Neural crest cell (in vitro differentiated cells): ENCODE measurements at places on chromosomes 6 and 20.
A peak's percentile ranks its signal among the peaks of the same experiment; 100 is the strongest.

DNA sequence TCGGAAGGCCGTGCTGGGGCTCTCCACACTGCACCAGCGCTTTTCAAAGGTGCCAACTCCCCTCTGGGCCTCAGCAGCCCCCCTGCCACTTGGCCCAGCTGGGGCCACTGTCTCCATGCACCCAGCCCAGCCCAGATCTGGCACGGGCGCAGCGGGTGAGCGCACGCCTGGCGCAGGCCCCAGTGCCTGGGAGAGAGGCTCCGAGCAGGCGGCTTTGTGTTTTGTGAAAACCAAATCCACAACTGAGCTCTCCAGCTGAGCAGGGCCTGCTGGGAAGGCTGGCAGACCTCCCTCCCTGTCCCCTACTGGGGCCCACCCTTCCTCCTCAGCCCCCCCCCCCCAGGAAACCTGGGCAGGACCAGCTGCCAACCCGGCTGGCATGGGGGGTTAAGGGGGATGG, 17.0 kb downstream of the MDGA1 start:
- no peak for DNase-seq

- DNase-seq: peak; percentile 29
These were observed 68.8 kb downstream of the CDC5L start for GRCh38 chr6:44456070-44456965.

DNA sequence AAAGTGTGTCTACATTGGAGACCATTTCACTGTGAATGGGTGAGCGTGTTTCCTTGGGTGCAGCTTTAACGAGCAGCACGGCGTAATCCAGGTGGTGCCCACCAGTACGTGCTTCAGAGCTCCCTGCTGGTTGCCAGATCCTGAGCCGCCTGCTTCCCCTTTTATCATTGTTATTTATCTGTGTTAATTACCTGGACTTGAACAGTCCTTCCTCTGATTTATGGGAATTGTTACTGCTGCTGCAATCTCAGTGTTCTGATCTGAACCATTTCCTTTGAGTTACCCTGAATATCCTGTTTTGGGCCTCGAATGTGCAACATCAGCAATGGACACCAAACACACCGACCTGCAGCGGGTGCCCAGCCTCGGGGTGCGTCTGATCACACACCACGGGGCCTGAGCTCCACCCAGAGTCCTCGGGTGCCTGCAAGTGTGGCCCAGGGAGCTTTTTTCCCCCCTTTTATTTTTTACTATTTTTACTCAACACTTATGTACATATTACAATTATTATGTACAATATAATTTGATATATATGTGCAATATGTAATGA, 81.3 kb downstream of the RPP40 start:
- no peak for DNase-seq

GRCh38 chr6:24490948-24491347, 1.6 kb upstream of the GPLD1 start:
- no peak for DNase-seq

GRCh38 chr6:39980839-39981580, 46.7 kb upstream of the MOCS1 start:
- peak; percentile 25 for DNase-seq

GRCh38 chr6:78993955-78994354, 84.1 kb downstream of the PHIP start:
- no peak for DNase-seq

- DNase-seq: no peak
These were observed 311.1 kb downstream of the C6orf118 start for GRCh38 chr6:164998297-164998696.

- no peak for DNase-seq
These were observed 320.9 kb upstream of the CITED2 start for GRCh38 chr6:139695361-139695760.

- no peak for DNase-seq
These were observed 91.9 kb downstream of the CD164 start for GRCh38 chr6:109290143-109290931.

GRCh38 chr6:139126255-139126654, 8.6 kb upstream of the HECA start:
- no peak for DNase-seq

DNA sequence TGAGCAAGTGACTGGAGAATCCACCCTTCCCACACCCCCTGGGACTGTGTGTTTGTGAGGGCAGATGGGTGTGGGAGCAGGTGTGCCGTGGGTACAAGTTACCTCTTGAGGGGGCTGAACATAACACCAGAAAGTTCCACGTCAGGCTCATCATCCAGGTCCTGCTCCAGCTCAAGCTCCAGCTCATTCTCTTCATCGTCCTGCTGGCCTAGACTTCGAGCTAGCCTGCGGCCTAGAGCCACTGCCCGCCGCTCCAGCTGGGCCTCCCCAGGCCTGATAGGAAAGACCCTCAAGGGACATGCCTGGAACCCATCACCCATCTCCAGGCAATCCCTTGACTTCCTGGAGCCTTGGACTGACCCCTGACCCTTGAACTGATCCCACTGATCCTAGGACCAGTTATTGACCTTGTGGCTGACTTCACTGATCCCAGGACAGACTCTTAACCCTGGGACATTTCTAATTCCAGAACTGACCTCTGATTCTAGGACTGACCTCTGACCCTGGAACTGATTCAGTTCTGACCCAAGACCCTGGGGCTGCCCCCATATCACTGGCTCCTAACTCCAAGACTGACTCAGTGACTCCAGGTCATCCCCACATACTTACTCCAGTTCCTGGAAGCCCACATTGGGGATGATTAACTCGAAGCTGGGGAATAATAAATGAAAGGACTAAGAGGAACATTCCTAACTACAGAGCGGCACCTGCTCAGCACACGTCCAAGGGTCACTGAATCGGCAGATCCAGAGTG, 11.8 kb upstream of the SPAG4 start:
- no peak for DNase-seq

- no peak for DNase-seq
These were observed 681.6 kb upstream of the GJE1 start for GRCh38 chr6:141451181-141451510.

DNA sequence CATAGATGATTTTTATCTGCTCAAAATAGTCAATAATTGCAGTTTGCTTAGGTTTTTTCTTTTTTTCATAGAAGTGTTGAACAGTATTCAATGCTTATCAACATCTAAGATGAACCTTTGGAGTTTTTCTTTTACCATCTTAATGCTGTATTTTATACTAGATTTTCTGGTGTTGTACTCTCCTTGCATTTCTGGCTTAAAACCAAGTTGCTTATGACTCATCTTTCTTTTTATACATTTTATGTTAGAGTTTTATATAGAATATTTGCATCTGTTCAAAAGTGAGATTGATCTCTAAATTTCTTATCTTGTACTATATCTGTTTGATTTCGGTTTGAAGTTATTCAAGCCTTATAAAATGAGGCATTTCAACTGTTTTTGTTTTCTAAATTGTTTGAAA, 232.5 kb downstream of the RFPL4B start:
- no peak for DNase-seq

- no peak for DNase-seq
These were observed 12.9 kb downstream of the OGFRL1 start for GRCh38 chr6:71301546-71301945.

GRCh38 chr6:170124836-170125235, 166.0 kb downstream of the DLL1 start:
- no peak for DNase-seq

- no peak for DNase-seq
These were observed 21.2 kb upstream of the ABT1 start for GRCh38 chr6:26575494-26575939.

DNA sequence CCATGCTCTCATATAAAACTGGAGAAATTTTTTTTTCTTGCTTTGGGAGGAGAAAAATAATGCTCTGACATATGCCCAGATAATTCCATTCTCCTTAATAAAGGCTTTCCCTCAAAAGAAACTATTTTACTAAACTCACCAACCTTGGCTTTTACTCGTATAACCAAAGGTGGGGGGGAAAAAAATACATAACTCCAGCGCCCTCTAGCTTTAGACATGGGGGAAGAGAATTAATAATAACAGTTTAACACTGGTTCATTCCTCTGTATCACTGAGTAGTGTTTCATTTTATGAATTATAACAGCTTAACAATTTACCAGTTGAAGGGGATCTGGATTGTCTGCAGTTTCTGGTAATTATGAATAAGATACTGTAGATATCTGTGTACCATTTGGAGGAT, 1226.1 kb downstream of the GRIK2 start:
- no peak for DNase-seq

- no peak for DNase-seq
These were observed 334.1 kb upstream of the KCNQ5 start for GRCh38 chr6:72287801-72288200.

GRCh38 chr6:129497481-129498441, 212.2 kb downstream of the ARHGAP18 start:
- no peak for DNase-seq

DNA sequence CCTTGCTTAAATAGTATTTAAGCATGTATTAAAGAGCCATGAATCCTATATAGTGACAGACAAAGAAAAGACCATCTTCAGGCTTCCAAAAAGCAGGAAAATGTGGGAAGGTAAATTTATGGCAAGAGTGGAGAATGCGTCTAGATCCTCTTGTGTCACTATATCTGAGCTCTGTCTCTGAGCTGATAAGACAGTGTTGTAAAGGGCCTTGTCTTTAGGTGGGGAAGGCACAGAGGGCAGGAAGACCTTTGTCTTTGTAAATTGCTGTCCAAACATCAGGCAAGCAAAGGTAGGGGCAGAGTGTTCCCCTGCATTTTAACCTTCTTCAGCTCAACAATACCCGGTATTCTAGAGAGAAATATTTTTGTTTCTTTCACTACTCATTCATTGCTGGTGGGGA, 33.9 kb upstream of the MBOAT1 start:
- no peak for DNase-seq

- DNase-seq: no peak
These were observed 42.5 kb downstream of the SPDEF start for GRCh38 chr6:34513646-34514045.

DNA sequence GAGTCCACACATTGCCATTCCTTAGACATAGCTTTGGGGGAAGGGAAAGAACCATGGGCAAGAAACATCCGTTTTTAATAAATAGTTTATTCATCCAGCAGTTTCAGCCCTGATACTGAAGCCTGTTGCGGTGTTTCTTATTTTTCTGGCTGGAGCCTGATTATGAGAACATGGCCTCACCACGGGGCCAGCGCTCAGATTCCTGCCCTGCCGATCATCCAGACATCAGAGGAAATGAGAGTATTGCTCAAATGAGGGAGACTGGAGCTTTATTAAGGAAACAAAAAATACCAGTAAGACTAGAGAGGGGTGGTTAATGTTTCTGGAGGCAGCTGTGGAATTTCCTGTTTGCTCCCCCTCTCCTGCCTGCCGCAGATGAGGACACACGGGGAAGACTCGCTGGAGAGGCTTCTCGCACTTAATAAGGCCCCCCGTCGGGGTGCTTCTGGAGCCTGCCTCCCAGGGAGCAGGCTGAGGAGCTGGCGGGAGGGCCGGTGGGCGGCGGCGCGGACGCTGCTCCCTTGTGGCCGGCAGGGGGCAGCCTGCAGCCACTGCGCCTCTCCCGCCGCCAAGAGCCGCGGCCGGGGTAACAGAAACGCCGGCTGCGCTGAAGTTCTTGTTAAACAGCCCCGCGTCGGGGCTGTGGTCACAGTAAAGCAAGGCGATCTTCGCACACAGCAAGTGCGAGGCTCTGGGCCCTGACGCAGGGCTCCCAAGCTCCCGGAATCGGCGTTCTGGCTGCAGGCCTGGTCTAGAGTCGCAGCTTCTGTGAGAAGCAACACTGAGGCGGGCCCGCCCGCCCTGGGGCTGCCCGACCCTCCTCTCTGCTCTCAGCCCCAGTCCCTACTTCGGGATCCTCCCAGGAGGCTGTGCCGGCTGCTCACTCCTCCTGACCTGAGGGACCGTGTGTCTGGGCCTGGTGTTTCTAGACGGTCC, 17.5 kb downstream of the LEMD2 start:
- peak; percentile 65 for DNase-seq

DNA sequence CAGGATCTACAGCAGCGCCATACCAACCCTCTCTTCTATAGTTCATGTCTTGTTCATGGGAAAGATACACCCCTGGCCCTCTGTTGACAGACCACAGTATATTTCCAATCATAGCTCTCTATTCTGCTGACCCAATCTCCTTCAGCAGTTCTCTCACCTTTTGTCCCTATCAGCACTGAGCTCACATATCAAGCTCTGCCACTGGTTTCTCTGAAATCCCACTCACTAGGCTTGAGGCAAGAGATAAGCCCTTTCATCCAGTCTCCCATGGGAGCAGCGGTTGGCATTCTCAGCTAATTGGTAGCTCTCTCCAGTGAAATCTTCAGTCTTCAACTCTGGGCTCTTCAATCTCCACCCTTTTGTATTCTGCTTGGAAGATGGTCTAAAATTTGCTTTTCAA, 313.4 kb downstream of the GJA1 start:
- DNase-seq: no peak

GRCh38 chr6:38180586-38180985, 361.1 kb downstream of the ZFAND3 start:
- no peak for DNase-seq

DNA sequence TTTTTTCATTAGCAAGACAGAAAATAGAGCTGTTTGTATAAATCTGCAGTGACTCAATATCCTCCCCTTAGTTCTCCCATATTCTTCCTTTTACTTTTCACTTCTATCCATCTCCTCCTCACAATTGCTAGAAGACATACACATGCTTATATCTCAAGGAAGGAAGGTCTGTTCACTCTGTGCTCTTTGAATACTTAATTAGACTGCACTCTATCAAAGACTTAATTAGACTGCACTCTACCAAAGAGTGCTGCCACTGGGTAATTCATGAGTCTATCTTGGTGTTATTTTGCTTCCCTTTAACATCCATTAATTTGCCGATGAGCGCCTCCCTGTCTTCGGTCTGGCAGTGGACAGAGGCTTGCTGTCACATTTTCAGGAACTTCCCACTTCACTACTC, 241.9 kb downstream of the ADGB start:
- DNase-seq: no peak

DNA sequence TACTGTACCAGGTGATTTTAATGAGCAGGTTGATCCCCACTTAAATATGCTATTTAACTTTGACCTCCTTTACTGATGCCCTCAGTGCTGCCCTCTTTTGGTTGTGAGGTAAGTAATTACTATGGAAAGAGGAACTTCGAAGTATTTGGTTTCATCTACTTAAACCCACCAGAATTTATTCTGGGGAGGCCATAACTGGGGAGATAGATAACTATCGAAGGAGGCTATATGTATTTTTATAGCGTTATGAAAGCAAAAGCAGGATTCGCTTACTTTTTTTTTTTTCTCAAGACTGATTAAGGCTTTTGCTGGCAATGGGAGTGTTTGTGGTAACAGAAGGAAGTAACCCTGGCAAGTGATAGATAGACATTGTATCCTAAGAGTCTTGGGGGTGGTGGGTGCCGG, 168.9 kb upstream of the CENPW start:
- no peak for DNase-seq

- no peak for DNase-seq
These were observed 13.0 kb upstream of the IER3 start for GRCh38 chr6:30757261-30757904.

GRCh38 chr6:68633281-68633971, 1.7 kb upstream of the ADGRB3 start:
- no peak for DNase-seq

DNA sequence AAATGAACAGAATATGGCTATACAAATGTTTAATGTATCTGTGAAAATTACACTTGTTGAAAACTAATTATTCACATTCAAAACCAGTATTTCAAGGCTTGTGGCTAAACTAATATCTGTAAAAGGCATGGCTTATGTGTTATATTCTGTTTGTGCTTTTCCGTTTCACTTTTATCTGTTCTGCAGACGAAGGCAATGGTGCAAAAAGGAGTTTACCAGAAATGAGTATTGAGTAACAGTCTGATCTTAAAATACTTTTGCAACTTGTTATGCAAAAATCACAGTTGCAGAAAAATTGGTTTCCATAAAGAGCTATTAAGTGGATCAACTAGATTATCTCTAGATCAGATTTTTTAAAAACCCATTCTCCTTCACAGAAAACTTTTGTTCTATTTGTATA, 9.4 kb upstream of the STX11 start:
- no peak for DNase-seq

GRCh38 chr6:47714802-47715201, 16.4 kb downstream of the ADGRF4 start:
- DNase-seq: no peak
